ENCODE measurements at places on chromosomes 2 and 18. TPM values are rescaled to one million over a fixed set of nuclear protein-coding genes. Genes with fewer than 3 reads are reported as not detected.

SDC1 gene
- 6.8 TPM for polyA plus RNA-seq

CYS1 gene
- 14.0 TPM for polyA plus RNA-seq

LOXHD1 gene
- 2.8 TPM for polyA plus RNA-seq

LTBP1 gene
- polyA plus RNA-seq: 43.3 TPM

CMPK2 gene
- 3.6 TPM for polyA plus RNA-seq

PLCD4 gene
- 61.5 TPM for polyA plus RNA-seq

EXOC6B gene
- polyA plus RNA-seq: 11.3 TPM

KCTD1 gene
- 5.3 TPM for polyA plus RNA-seq

GPR45 gene
- not detected for polyA plus RNA-seq

TEX44 gene
- polyA plus RNA-seq: not detected

C18orf32 gene
- 11.9 TPM for polyA plus RNA-seq

PLA2R1 gene
- polyA plus RNA-seq: 1.4 TPM

PRKD3 gene
- polyA plus RNA-seq: 25.9 TPM

CAPN14 gene
- 0.09 TPM for polyA plus RNA-seq

TMEM37 gene
- 11.1 TPM for polyA plus RNA-seq

DSG1 gene
- 0.88 TPM for polyA plus RNA-seq

TUBA3D gene
- 0.56 TPM for polyA plus RNA-seq

MAP3K19 gene
- polyA plus RNA-seq: not detected

All from hindlimb muscle (tissue), 1 donor.